ENCODE measurements at places on chromosomes 12 and 14. TPM values are rescaled to one million over a fixed set of nuclear protein-coding genes. Genes with fewer than 3 reads are reported as not detected.

GRCh38 chr14:65170768-65171507, 68.6 kb upstream of the MAX start:
- DNase-seq = peak; percentile 43

GRCh38 chr12:123571343-123571813, 13.0 kb upstream of the TMED2 start:
- peak; percentile 63 for DNase-seq

Gene PLA2G1B
- not detected for polyA plus RNA-seq

Gene PXN
- polyA plus RNA-seq = 97.0 TPM

DNA sequence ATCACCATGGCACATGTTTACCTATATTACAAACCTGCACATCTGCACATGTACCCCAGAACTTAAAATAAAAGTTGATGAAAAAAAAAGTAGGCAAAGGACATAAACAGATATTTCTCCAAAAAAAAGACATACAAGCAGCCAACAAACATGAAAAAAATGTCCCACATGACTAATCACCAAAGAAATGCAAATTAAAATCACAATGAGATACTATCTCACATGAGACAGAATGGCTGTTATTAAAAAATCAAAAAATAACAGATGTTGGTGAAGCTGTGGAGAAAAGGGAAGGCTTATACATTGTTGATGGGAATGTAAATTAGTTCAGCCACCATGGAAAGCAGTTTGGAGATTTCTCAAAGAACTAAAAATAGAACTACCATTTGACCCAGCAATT, 68.0 kb upstream of the FAR2 start:
- no peak for DNase-seq

Gene UNC79
- 0.01 TPM for polyA plus RNA-seq

GRCh38 chr12:118288174-118288573, 84.5 kb downstream of the TAOK3 start:
- DNase-seq = no peak

Gene POTEG
- not detected for polyA plus RNA-seq

DNA sequence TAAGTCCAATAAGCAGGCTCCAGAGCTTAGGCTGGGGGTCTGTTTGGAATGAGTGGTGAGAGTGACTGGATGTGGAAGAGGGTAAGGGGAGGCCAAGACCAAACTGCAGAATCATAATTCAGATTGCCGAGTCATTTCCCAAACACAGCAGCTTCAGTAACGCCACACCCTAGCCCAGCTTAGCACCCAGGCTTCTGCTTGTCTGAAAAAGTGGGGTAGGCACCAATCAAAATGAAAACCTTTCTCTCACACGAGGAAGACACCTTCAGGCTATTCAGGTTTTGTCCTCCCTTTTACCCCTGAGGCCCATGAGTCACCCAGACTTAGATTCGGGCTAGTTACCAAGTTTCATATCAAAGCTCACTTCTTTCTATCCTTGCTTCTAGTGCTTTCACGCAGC, 306.1 kb downstream of the DAD1 start:
- peak; percentile 20 for DNase-seq

DNA sequence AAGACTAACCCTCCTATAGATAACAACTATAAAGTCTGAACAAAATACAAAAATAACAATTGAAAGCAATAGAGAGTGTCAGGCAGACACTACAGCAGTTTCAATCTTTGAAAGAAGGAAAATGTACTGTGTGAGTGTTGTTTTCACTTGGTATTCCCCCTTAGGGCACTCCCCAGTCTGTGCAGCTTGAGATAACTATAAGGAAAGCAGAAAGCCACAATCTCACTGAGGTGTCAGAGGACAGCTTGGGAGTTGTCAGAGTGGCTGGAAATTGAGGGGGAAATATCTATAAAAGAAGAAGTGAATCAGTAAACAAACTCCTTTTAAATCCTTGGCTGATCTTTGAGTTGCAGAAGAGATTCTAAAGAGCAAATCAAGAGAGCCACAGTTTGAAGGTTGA, 364.8 kb downstream of the NELL2 start:
- DNase-seq = no peak

DNA sequence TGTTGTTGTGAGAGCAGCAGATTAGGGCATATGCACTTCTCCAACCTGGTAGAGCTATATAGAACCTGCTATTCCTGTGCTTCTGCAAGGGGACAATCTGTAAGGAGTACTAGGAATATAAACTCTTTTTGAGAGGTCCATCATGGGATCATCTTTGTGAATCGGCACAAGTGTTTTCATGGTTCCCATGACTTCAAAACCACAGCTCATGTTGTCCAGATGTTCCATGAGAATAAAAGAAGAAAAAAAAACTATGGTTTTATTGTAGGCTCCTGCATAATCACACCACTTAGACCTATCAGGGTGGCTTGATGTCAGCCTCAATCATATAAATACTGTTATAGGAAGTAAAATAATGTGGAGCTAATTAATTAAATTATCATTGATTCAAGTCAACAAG, 311.4 kb upstream of the ATP2B1 start:
- DNase-seq = no peak

DNA sequence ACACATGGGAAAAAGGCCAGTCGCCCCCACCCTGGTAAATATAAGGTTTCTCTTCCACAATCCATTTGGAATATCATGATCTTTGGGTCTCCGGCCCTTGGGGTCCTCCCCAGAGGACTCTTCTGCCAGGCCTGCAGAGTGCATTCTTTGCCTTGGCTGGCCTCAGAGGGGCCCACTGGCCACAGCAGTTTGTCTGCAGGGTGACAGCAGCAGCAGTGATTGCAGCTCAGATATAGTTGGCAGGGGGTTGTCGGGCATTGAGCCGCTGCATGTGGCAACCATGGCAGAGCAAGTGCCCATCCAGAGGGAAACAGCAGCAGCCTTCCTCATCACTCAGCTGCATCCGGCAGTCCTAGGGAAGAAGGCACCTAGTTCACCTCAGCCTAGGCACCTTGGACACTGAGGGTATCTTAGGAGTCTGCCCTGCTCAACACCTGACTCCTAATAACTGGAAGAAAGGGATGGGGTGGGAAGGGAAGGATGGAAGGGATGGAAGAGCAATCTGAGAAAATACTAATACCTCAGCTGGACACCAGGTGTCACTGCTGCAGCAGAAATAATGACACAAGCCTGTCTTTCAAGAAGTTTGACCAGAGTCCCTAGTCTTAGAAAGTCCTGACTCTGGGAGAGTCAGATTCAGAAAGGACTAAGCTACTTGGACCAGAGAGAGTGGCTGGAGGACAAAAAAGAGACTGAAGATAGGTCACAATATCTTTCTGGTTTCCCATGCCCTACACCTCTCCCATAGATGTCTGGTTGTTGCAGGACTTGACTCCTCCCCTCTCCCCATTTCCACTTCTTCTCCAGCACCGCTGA, 8.9 kb downstream of the AJUBA start:
- peak; percentile 63 for DNase-seq

- DNase-seq = no peak
These were observed 431.7 kb downstream of the NPAS3 start for GRCh38 chr14:33370426-33370825.

Gene RNASE2
- not detected for polyA plus RNA-seq

Data from A549 (cell line).